ENCODE measurements at places on chromosomes 7 and 10.

GRCh38 chr7:83469076-83469475 lies 179.9 kb downstream of the SEMA3E start:
- no peak for DNase-seq

DNA sequence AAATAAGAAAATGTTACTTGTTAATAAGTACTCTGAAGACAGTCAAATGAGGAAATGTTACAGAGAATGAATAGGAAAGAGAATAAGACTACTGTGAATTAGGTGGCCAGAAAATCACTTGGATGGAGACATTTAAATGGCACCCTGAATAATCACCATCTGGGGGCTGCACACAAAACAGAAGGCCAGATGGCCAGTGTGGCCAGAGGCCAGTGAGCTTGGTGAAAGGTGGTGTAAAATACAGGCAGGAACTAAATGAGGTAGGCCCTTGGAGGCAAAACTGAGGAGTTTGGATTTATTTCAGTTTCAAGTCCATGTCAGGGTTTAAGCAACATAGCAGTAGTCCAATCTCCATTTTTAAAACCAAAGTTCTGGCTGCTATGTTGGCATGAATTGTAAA lies 126.7 kb downstream of the TSPAN12 start:
- no peak for DNase-seq

GRCh38 chr10:130202984-130203621 lies 66.9 kb downstream of the GLRX3 start:
- DNase-seq, result no peak

DNA sequence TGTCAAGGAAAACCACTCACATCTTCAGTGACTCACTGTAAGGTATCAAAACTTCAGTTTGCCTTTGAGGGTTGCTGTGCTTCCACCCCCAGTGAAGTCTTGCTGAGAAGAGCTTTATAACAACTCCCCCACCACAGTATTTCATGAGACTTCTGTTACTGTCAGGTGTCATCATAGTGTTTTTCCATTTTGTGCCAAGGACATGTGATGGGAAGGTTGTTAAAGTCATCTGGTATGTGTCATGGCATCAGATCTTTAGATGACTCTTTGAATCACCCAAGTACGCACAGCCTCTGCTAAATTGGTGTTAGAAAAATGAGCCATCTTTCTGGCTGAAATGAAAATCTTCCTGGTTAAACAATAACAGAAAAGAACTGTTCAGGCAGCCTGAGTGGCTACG lies 115.0 kb upstream of the CCDC6 start:
- no peak for DNase-seq

- DNase-seq, result no peak
Observed at GRCh38 chr7:96089511-96089910, 232.4 kb downstream of the SLC25A13 start.

DNA sequence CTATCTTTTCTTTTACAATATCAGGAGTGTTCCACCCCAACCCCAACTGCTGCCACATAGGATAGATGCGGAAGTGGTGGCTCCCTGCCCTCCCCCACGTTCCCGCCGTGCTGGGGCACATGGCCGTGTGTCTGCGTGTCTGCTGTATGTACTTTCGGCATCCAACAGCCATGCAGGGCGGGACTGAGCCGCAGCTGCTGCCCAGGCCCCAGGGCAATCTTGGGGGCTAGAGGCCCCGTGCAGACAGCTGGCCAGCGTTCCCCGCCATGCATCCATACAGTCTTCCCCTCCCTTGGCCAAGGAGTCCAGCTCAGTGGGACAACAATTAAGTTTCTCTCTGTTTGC lies 162.7 kb downstream of the DGKB start:
- no peak for DNase-seq

DNA sequence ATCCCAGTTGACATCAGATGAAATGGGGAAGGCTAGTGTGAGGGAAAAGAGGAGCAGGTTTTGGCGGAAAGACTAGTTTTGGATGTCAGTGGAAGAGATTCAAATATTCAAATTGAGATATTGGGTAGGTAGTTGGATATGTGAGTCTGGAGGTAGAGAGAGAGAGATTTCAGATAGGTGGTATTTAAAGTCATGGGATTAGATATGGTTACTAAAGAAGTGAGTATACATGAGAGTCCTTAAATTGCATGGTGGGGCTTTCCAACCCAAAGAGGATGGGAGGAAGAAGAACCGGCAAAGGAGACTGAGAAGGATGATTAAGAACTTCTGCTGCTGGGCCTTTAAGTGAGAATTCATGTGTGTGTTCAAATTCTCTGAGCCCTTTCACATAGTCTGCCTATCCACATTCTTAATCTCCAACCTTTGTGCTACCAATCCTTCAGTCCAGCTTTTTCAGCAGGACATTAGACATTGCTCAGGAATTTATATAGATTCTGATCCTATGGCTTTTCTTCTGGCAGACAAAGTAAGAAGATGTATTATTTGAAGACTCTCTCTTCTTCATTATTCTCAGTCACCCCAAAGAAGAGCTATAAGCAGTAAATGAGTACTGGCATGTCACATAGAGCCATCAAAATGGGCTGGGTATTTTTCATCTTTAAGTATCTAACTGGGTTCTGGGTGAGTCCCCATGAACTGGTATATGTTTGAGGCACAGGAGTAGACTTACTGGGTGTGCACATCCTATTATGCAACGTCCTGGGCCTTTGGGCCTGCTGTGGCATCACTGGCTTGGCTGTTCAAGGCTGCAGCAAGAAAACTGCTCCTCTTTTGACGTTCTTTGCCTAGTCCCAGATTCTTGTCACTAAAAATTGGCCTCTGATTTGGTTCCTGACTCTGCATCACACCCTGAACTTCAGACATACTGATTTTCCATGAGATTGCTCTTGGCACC lies 33.6 kb downstream of the ST7 start:
- DNase-seq, result no peak

GRCh38 chr10:76150139-76150875 lies 718.9 kb downstream of the LRMDA start:
- no peak for DNase-seq

GRCh38 chr10:130443066-130443465 lies 306.9 kb downstream of the GLRX3 start:
- no peak for DNase-seq

All from non-pigmented ciliary epithelial cell (primary cell).